ENCODE measurements at places on chromosomes 2 and 18.

- no peak for DNase-seq
These were observed 232.1 kb downstream of the RBM43 start for GRCh38 chr2:151029406-151030157.

- no peak for DNase-seq
These were observed at the start of gene CD207 for GRCh38 chr2:70835643-70836042. Gene CD207, minus strand, starts transcription at chr2:70835816. Its CDS starts 40 bp downstream, at chr2:70835776.

- no peak for DNase-seq
These were observed 12.0 kb downstream of the MEMO1 start for GRCh38 chr2:31998731-31999383.

DNA sequence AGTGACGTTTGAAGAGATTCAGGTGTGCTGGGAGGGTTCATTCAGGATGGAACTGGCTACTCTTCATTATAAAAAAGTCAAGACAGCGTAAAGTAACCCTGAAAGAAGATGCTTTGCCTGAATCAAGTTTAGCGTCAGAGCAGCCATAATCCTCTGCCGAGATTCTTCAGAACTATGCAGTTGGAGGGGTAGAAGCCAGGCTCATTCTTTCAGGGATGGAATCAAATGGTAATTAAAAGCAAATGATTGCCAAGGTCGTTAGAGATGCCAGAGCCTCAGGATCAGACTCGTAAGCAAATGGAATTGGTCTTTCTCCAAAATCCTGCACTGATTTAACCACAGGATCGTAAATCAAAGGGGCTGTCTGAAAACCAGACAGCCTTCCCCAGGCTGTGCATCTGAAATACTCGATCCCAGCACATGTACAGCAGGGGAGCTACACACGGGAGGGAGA is 21.9 kb downstream of the APCDD1 start:
- DNase-seq: no peak

DNA sequence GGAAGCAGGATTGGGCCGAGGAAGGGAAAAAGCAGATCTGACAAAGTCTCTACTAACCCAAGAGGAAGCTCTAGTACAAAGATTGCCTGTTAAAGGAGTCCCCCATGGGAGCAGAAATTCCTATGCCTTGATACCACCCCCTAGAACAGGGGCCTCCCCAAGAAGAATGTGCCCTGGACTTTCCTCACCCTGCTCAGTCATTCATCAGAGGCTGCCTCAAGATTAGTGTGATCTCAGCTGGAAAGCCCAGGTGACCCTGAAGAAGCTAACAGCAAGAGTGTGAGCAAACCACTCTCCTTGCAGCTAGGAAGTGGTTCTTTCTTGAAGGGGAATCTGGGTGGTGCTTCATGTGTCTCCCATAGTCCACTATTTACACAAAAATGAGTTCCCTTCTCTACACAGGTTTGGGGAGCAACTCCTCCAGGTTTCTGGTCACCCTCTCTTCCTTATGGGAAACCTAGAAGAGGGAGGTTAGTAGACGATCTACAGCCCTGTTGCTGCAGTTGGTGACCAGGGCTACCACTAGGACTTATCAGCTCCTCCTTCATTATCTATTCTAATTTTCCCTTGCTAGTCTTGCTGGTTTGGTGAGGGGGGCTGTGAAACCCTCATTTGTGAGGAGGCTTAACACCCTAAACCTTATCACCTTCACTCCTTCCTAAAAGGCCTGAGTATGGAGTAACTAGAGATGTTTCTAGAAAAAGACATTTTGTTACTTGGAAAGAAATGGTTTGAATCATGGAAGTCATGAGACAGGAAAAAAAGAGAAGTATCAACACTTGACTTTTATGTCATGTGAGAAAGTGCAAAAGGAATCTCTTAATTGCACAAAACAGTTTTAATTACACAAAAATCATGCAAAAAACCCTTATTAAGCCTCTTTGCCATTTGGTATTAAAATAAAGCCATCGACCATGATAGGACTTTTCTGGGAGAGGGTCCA is 2.9 kb upstream of the WDR7 start:
- no peak for DNase-seq

DNA sequence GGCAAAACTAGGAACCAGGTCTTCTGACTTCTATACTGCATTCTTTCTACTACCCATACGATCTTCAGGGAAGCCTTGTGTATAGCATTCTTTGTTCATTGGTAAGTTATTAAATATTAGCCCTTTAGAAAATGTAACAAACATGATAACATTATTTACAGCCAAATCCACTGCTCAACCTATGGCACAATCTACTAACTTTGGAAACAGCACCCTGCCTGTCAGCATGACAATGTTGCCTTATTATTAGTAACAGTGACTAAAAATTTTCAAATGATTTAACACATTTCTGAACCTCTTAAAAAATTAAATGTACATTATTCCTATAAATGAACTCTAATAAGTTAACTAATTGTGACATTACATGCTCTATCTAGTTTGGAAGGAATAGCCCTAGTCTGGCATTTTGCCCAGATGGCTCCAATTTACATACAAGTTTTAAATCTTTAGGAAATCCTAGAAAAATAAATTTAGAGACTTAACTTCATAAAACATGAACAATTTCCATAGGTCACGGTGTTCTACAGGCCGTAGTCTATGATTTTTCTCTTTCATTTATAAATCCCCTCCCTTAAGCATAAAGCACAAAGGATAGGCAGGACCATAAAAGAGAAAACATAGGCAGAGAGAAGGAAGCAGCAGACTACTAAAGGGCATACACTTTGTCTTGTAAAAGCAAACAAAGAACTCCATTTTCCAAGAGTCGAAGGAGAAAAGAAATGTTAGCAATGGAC is 33.7 kb downstream of the YES1 start:
- DNase-seq: no peak

DNA sequence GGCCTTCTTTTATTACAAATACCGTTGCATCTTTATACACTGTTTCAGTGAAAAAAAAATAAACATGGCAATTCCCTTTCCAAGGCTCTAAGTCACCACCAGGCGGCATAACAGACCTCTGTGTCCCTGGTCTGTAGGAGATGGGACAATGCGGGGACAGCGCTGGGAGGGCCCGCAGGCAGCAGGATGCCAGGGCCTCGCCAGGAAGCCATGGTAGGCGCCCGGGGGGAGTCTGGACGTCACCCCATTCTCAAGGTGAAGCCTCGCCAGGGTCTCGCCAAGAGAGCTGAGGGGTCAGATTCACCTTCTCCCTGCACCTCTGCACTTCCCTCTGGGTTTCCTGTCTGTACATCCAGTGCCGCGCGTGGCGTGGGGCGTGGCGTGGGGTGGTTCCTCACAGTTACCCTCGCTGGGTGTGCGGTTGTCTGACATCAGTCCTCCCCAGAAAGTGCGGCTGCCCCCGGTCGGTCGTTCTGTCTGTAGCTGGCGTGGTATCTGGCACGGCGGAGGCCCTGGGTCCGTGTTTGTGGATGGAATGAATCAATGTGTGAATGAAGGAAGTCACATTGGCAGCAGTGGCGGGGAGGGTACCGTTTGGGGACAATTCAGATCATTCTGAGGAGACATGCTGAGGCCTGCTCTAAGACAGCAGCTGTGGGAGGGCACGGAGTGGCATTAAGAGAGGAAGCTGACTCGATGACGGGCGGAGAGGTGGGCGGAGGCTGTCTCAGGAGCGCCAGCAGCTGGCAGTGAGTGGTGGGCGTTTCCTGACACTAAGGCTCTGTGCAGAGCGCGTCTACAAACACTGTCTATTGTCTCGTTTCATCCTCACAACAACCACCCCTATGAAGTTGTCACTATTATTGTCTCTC is 46.0 kb downstream of the LRRFIP1 start:
- peak; percentile 79 for DNase-seq

DNA sequence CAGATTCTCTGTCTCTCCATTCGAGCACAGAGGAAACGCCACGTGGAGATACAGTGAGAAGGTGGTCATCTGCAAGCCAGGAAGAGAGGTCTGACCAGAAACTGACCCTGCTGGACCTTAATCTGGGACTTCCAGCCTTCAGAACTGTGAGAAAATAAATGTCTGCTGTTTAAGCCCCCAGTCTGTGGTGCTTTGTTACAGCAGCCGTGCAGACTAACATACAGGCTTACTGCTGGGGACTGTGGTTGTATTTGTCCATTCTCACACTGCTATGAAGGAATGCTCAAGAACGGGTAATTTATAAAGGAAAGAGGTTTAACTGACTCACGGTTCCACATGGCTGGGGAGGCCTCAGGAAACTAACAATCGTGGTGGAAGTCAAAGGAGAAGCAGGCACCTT is 432.7 kb downstream of the IRS1 start:
- DNase-seq: no peak

All from islet precursor cell (in vitro differentiated cells).